ENCODE measurements at places on chromosomes 12 and 14.

- DNase-seq: no peak
Observed at GRCh38 chr14:96745500-96746051, 51.6 kb upstream of the VRK1 start.

DNA sequence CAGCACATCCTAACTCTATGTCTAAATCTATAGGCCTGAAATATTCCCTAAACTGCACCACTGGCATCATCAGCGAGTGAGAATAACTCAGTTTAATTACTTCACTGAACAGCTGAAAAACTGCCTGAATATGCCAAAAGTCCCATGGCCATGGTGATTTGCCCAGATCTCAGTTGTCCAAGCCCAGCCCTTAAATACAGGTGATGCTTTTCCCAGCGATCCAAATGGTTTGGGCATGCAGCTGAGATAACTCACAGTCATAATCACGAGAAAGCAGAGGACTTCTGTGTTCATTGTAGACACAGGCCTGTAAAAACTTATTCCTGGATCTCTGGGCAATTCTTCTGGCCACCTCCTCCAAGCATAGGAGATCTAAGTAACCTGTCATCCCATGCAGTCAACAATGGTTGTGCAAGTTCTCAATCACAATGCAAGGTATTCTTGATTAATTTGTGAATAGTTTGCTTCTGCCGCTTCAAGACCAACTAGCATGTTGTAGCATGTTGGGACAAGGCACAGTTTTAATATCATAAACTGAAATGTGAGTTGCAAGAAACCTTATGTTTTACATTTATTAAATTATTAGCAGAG is 40.5 kb downstream of the DUSP6 start:
- DNase-seq: no peak

GRCh38 chr12:94027561-94027960 is 120.8 kb upstream of the PLXNC1 start:
- no peak for DNase-seq

- DNase-seq: no peak
Observed at GRCh38 chr12:120362516-120363273, 6.3 kb downstream of the MSI1 start.

DNA sequence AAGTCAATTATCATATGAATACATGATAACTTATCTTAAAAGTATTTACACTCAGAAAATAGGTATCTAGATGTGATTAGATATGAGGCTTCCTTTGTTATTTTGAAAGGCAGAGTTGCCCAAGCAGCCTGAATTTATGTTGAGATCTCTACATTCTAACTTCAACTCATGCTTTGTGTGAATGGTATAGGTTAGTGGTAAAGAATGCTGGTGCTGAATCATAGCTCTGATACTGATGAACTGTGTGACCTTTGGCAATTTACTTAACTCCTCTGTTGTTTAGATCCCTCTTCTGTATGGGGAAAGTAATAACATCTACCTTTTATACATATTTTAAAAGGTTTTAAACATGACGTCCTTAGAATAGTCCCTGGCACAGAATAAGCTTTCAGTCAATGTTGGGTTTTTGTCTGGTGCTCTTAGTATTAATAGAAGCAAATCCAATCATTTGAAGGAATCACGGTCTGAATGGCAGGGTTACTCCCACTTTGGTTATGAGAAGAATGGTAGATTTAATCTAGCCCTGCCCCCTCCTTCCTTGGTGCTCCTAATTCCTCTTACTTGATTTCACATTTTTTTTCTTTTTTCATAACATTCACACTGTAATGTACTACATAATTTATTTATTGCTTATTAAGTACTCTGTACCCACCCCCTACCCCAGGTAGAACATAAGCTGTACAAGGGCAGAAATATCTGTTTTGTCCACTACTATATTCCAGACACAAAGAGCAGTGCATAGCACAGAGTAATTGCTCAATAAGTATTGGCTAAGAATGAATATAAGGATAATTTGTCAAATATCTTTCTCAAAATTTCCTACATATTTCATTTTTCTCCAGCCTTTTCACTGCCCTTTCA is 203.3 kb upstream of the KRR1 start:
- no peak for DNase-seq

DNA sequence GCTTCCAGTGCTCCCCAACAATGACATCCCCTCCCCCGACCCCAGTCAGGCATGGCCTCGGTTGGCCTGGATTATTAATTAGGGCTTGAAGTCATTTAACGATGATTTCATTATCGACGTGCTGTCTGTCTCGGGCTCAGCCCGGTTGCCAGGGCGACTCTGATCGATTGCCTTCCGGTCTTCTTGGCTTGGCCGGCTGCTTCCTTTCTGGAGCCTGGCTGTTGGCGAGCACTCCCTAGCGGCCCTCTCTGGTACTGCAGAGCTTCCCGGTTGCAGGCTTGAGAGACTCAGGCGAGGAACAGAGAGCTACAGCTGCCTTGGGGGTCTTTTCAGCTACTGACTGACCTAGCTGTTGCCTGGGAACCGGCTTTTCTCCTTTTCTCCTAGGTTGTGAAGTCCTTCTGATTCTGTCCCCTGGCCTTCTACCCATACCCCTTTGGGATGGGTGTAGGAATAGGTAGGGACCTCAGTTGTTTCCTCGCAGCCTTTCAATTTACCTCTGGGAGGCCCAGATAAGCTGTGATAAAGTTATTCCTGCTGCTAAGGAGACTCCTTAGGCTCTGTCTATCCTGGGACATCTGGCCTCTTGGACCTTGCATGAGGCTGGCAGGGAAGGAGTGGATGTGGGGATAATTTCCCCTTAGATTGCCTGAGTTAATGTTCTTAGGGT is 5.5 kb upstream of the CISTR start:
- peak; percentile 70 for DNase-seq

- no peak for DNase-seq
Observed at GRCh38 chr14:66476964-66477363, 9.2 kb upstream of the CCDC196 start.

GRCh38 chr14:53772936-53773335 is 183.7 kb downstream of the BMP4 start:
- DNase-seq: no peak

GRCh38 chr14:79137045-79137430 is 966.9 kb downstream of the NRXN3 start:
- DNase-seq: no peak

DNA sequence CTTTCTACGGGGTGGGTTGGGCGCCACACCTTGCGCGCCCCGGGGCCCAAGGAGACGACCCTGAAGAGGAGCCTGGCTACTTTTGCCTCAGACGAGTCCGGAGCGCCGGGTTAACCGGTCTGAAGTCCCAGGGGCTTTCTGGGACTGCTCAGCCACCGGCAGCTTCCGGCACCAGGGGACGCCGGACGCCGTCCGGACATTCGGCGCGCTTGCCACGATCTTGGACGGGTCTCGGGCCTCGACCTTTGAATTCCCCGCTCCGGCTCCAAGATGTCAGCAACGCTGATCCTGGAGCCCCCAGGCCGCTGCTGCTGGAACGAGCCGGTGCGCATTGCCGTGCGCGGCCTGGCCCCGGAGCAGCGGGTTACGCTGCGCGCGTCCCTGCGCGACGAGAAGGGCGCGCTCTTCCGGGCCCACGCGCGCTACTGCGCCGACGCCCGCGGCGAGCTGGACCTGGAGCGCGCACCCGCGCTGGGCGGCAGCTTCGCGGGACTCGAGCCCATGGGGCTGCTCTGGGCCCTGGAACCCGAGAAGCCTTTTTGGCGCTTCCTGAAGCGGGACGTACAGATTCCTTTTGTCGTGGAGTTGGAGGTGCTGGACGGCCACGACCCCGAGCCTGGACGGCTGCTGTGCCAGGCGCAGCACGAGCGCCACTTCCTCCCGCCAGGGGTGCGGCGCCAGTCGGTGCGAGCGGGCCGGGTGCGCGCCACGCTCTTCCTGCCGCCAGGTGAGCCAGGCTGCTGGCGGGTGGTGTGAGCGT is at the start of gene ACOT4:
ACOT4 (plus strand) TSS at position 184 of the 760 bp plus-strand sequence; CDS start at position 271, 87 bp downstream.
- peak; percentile 70 for DNase-seq

DNA sequence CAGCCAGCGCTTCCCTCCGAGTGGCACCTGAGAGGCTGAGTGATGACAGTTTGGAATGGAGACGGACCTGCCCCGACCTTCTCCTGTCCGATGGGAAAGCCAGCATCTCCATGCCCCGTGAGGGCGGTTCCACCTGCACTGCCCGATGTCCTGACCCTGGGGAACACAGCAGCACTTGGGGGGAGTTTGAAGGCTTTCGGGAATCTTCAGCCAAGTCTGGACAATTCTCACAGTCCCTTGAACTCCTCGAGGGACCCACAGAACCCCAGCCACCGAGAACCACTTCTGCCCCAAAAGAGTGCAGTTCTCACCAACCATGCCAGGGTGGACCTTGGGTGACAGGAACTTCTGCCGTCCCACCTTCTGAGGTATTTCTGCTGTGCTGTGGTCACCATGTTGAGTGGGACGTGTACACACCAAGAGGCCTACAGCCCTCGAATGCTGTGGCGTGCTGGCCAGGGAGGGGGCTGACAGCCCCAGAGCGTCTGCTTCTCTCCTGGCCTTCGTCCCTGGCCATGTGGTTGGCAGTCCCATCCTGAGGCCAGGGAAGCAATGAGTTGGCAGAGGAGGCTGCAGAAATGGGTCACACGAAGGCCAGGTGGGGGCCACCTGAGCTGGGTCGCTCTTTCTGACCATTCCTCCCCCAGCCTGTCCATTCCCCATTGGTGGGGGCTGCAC is 1.0 kb downstream of the CLBA1 start:
- DNase-seq: peak; percentile 36

GRCh38 chr12:32889011-32889760 is 7.4 kb downstream of the PKP2 start:
- no peak for DNase-seq

DNA sequence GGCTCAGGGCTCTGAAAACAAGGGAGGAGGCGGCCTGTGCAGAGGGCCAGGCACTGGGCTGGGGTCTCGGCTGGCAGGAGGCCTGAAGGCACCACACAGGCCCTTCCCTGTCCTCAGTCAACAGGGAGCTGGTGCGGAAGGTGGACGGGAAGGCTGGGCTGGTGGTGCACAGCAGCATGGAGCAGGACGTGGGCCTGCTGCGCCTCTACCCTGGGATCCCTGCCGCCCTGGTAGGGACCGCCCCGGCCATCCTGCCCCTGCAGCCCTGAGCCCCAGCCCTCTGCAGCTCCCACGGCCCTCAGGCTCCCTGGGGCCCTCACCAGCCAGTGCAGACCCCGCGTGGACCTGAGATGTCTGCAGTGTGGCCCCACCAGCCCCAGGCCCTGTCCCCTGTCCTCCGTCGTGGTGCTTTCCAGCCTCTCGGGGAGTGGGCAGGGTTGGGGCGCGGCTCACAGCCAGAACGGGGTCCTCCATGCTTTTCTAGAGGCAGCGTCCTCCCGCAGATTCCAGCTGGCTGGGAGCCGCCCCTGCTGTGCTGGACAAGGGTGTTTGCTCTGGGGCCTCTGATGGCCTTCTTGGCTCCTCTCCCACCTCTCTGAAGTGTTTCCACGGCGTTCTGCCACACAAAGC is 18.1 kb downstream of the ASPG start:
- DNase-seq: no peak

- no peak for DNase-seq
Observed at GRCh38 chr12:92466391-92467305, 236.1 kb upstream of the PLEKHG7 start.

- DNase-seq: no peak
Observed at GRCh38 chr14:92384461-92385133, 61.6 kb downstream of the SLC24A4 start.

DNA sequence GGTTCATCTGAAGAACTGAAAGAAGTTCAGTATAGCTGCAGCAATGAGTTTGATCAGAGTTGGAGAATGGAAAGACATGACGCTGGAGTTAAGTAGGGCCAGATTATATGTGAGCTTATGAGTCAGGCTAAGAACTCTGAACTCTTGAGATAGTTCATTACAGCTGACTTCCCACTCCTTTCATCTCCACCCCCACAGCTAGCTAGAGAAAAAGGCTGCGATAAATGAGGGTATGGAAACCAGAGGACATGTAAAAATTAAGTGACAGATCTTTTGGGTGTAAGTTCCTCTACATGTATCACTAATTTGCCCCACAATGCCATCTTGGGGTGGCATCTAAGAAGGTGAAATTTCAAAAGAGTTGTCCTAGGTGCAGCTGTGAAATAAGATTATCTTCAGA is 28.6 kb downstream of the PYM1 start:
- DNase-seq: no peak

GRCh38 chr14:75133597-75133996 is 6.7 kb upstream of the NEK9 start:
- DNase-seq: no peak

- no peak for DNase-seq
Observed at GRCh38 chr14:69325646-69326265, 65.8 kb downstream of the GALNT16 start.
